Endodermal cell (in vitro differentiated cells): ENCODE measurements at places on chromosomes 4 and X. TPM values are rescaled to one million over a fixed set of nuclear protein-coding genes. Genes with fewer than 3 reads are reported as not detected.

GRCh38 chr4:87498446-87498900, 30.7 kb downstream of the SPARCL1 start:
- no peaks in the 10 kb centered on the region for H3K36me3 ChIP-seq
- DNase-seq: no peak
- no peaks in the 10 kb centered on the region for H3K4me1 ChIP-seq
- H3K27me3 ChIP-seq: no peaks in the 10 kb centered on the region
- no peak overlapping the region for H3K27ac ChIP-seq

- no peak overlapping the region for H3K4me3 ChIP-seq
- peak; percentile 68 for DNase-seq
- H3K27ac ChIP-seq: no peak overlapping the region
These were observed 108.8 kb downstream of the HHIP start for GRCh38 chr4:144754562-144755410.

GRCh38 chrX:71955530-71956120, 45.0 kb downstream of the NHSL2 start:
- H3K36me3 ChIP-seq: no peaks in the 10 kb centered on the region
- H3K4me3 ChIP-seq: no peak overlapping the region
- peaks cover 3% of the 10 kb centered on the region for H3K4me1 ChIP-seq
- H3K27ac ChIP-seq: no peak overlapping the region

DNA sequence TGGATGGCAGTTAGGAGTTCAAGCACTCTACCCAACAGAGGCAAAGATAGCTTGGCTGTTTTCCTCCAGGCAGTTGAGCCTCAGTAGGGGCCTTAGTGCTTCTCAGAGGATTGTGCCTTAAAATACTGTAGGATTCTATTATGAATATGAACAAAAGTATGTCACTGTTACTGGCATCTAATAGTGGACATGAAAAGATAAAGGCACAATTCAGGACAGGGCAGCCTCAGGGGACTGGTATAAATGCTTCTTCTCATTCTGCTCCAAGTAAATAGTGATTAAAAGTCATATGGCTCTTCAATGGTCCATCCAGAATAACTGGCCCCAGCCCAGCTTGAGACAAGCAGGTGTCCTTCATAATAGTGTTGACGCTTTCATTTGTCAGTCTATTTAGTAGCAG, 17.7 kb downstream of the COL4A6 start:
- H3K36me3 ChIP-seq: peaks cover 15% of the 10 kb centered on the region
- no peak overlapping the region for H3K27ac ChIP-seq
- no peak overlapping the region for H3K4me3 ChIP-seq
- peaks cover 12% of the 10 kb centered on the region for H3K4me1 ChIP-seq
- no peak for DNase-seq
- no peaks in the 10 kb centered on the region for H3K27me3 ChIP-seq

The CABS1 gene
- 4.5 and 6.3 TPM in 2 replicates for total RNA-seq

- DNase-seq: no peak
- no peak overlapping the region for H3K27ac ChIP-seq
- no peaks in the 10 kb centered on the region for H3K27me3 ChIP-seq
- H3K36me3 ChIP-seq: no peaks in the 10 kb centered on the region
These were observed 404.5 kb downstream of the GRXCR1 start for GRCh38 chr4:43296946-43297528.

DNA sequence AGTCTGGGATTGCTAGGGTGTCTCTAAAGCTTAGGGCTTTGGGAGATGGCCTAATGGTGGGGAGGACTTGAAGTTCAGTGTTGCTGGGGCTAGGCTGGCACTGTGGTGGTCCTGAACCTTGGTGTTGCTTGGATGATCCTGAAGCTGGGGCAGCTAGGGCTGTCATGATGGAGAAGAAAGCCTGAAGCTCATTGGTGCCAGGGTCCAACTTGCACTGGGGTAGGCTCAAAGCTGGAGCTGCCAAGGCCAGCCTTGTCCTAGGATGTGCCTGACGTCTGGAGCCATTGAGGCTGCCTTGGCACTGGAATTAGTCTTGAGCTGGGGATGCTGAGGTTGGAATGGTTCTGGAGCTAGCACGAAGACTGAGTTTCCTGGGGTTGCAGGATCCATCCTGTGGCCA, 61.0 kb upstream of the NLRP2B start:
- H3K4me3 ChIP-seq: no peak overlapping the region
- DNase-seq: no peak
- no peak overlapping the region for H3K27ac ChIP-seq
- no peaks in the 10 kb centered on the region for H3K27me3 ChIP-seq
- no peaks in the 10 kb centered on the region for H3K36me3 ChIP-seq
- H3K4me1 ChIP-seq: no peaks in the 10 kb centered on the region

GRCh38 chr4:112818594-112818965, 181.6 kb downstream of the LARP7 start:
- peak overlapping the region; percentile 82 for H3K27ac ChIP-seq
- DNase-seq: no peak
- H3K27me3 ChIP-seq: no peaks in the 10 kb centered on the region
- H3K4me3 ChIP-seq: peak overlapping the region; percentile 68

The JAKMIP1 gene
- 11.1 to 11.2 TPM (median 11.2 TPM) in 3 replicates for total RNA-seq

GRCh38 chrX:55135171-55135570, 46.4 kb downstream of the PAGE2 start:
- H3K4me1 ChIP-seq: no peaks in the 10 kb centered on the region
- no peak overlapping the region for H3K4me3 ChIP-seq
- no peak overlapping the region for H3K27ac ChIP-seq
- peak; percentile 54 for DNase-seq
- H3K27me3 ChIP-seq: no peaks in the 10 kb centered on the region
- H3K36me3 ChIP-seq: no peaks in the 10 kb centered on the region

GRCh38 chrX:45506149-45506730, 305.6 kb upstream of the DIPK2B start:
- DNase-seq: no peak
- H3K4me1 ChIP-seq: no peaks in the 10 kb centered on the region
- no peak overlapping the region for H3K4me3 ChIP-seq
- no peaks in the 10 kb centered on the region for H3K36me3 ChIP-seq
- H3K27me3 ChIP-seq: no peaks in the 10 kb centered on the region
- H3K27ac ChIP-seq: no peak overlapping the region

GRCh38 chr4:15562114-15562513, 92.4 kb downstream of the CC2D2A start:
- no peak overlapping the region for H3K4me3 ChIP-seq
- H3K27ac ChIP-seq: no peak overlapping the region
- no peaks in the 10 kb centered on the region for H3K27me3 ChIP-seq
- no peak for DNase-seq
- H3K4me1 ChIP-seq: no peaks in the 10 kb centered on the region
